ENCODE measurements at places on chromosomes 5 and 9.

- no peak for DNase-seq
Measured at GRCh38 chr5:5014586-5015235, 125.4 kb upstream of the ADAMTS16 start.

GRCh38 chr9:90167914-90168313 is 474.7 kb downstream of the DIRAS2 start:
- DNase-seq = no peak

DNA sequence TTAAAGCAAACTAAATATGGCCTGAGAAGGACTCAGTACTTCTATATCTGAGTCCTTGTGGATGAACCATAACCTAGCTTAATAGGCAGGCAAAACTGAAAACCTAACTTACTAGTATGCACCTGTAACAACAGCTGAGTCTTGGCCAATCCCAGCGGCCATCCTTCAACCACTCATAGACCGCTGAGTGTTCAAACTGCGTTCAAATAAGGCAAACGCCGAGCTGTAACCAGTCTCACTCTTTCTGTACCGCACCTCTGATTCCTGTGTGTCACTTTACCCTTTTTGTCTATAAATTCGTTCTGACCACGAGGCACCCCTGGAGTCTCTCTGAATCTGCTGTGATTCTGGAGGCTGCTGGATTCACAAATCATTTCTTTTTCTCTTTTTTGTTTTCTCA is 170.5 kb downstream of the COL23A1 start:
- DNase-seq = no peak

DNA sequence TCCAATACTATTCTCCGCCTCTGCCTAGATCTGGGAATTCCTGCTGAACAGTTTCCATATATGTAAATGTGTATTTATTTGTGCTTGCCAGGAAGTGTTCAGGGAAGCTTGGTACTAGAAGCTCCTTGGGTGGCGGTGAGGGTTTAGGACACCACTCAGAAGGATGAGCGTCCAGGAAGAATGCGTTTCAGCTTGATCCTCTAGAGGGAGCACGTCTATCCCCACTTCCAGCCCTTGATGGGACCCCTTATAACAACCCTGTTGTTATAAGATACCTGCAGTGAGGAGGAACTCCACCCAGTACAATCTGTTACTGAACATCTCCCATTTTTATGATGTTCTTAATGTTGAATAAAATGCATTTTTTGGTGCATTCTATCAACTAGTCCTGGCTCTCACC is 88.9 kb downstream of the CYFIP2 start:
- no peak for DNase-seq

DNA sequence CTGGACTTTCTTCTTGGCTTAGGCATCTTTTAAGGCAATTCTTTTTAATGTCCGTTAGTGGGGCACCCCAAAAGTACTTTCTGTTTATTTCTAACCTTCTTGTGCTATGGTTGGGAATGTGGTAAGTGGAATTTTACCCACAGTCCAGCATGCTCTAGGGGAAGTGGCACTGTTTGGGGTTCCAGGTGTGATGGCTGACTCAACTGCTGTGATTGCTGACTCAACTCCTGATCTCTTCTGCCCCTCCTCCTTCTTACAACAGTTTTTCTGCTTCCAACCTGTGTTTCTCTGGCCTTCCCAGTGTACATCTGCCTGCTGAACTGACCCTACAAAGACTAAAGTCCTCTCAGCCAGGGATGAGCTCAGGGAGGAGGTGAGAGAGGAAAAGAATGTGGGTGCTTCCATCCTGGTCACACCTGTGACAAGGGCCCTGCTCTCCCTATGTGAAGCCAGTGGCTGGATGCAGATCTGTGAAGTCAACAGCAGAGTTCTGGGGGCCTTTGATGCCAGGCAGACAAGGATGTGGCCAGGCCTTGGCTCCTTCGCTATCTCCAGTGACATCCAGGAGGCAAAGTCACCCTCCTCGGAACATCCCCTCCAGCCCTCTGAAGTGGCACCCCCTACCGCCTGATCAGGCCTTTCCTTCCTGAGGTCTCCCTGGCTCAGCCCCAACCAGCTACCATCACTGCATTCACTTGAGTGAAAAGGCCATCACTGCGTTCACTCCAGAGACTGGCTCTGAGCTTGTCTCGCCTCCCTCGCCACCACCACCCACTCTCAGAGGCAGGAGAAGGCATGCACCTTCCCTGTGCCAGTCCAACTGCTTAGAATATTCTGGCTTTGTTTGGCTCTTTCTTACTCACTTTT is 72.2 kb downstream of the C5orf15 start:
- DNase-seq = no peak

DNA sequence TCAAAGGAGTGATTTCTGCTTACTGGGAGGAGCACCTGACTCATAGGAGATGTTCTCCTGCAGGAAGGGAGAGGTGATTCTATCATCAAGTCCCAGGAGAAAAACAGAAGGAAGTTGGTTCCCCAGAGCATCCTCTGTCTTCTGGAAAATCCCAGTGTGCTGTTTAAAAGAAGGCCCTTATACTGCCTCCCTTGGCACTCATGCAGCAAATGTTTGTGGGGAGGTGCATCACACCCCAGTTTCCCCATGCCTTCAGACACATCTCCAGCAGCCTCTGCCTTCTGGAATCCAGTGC is 63.1 kb downstream of the PPARGC1B start:
- no peak for DNase-seq

GRCh38 chr9:4774209-4774608 is 18.5 kb upstream of the RCL1 start:
- DNase-seq = no peak

- no peak for DNase-seq
Measured at GRCh38 chr5:94057655-94058054, 316.3 kb upstream of the POU5F2 start.

- no peak for DNase-seq
Measured at GRCh38 chr5:68749077-68749476, 344.7 kb upstream of the SLC30A5 start.

GRCh38 chr5:127909821-127910220 is 173.7 kb upstream of the SLC12A2 start:
- DNase-seq = no peak

DNA sequence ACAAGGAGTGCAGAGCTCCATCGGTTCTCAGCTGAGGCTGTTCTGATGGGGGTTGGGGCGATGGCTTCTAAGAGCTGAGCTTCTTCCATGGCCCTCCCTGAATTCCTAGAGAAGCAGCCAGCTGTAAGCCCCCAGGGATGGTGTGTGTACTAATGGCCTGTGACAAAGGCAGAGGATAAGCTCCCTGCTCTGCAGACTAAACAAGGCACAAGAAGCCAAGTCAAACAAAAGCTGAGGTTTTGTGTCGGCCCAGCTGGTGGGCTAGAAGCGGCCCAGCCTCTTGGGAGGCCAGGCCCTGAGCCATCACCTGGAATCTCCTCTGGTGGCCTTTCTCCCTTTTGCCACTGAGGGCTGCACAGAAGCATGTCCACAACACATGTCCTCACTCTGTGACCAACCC is 75.0 kb upstream of the XPA start:
- DNase-seq = no peak

DNA sequence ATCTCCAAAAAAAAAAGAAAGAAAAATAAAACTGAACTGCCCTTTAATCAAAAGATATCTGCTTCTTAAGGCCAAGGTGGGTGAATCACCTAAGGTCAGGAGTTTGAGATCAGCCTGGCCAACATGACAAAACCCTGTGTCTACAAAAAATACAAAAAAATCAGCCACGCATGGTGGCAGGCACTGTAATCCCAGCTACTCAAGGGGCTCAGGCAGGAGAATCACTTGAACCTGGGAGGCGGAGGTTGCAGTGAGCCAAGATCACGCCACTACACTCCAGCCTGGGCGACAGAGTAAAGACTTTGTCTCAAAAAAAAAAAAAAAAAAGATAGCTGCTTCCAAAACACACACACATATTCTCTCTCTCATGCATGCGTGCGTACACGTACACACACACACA is 17.8 kb downstream of the SCAI start:
- no peak for DNase-seq

GRCh38 chr9:21002040-21002439 is 29.4 kb downstream of the HACD4 start:
- no peak for DNase-seq

- DNase-seq = no peak
Measured at GRCh38 chr9:94568250-94568889, 13.5 kb downstream of the PCAT7 start.

- no peak for DNase-seq
Measured at GRCh38 chr9:3660936-3661335, 135.1 kb upstream of the RFX3 start.

- DNase-seq = peak; percentile 63
Measured at GRCh38 chr9:118595719-118596305, 773.4 kb downstream of the BRINP1 start.

- no peak for DNase-seq
Measured at GRCh38 chr9:76049341-76049740, 158.9 kb downstream of the PCSK5 start.

GRCh38 chr9:119963798-119964372 is 594.6 kb upstream of the BRINP1 start:
- DNase-seq = no peak

GRCh38 chr9:82088591-82088990 is 100.0 kb downstream of the SPATA31D1 start:
- no peak for DNase-seq

- no peak for DNase-seq
Measured at GRCh38 chr5:1563617-1564181, 39.9 kb upstream of the LPCAT1 start.

DNA sequence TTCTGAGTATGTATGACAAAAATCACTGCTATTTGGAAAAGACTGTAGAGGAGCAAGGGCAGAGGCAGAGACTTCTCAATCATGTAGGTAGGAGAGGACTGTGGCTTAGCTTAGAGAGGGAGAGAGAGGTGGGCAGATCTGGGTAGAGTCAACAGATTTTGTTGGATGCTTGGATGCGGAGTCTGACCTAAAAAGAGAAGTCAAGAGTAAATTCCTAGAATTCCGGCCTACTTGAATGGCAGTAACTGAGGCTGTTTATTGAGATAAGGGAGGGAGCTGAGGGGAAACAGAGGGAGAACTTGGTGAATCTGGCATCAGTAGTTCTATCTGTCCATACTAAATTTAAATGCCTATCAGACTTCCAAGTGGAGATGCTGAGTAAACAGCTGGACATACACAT is 2.4 kb downstream of the TICAM2 start:
- DNase-seq = no peak

DNA sequence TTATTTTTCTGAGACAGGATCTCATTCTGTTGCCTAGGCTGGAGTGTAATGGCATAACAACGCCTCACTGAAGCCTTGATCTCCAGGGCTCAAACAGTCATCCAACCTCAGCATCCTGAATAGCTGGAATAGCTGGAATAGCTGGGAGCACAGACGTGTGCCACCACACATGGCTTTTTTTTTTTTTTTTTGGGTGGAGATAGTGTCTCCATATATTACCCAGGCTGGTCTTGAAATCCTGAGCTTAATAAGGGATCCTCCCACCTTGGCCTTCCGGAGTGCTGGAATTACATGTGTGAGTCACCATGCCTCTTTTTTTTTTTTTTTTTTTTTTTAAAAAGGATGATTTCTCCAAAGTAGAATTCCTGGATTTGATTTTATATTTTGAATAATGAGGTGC is 60.7 kb downstream of the NSD1 start:
- DNase-seq = no peak

DNA sequence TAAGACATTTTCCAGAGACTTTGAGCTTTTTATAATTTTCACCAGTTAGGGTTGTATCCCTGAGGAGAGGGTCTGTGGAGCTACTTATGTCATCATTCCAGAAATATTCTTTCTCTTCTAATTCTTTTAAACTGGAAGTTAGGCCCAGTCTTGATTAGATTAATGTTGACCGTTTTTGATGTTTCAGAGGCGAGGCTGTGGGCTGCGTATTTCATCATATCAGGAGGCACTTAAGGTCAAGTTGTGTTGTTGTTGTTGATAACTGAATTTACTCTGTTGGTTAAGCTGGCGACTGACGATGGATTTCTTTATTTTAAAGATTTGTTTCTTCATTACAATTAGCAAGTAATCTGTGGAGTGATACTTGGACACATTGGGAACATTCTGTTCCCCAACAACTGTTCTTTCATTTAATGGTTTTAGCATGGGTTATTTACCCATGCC is 20.1 kb downstream of the IPO11 start:
- DNase-seq = no peak

- no peak for DNase-seq
Measured at GRCh38 chr5:154059039-154059430, 20.3 kb downstream of the MFAP3 start.

GRCh38 chr9:32010322-32010721 is 374.1 kb upstream of the ACO1 start:
- DNase-seq = no peak

- no peak for DNase-seq
Measured at GRCh38 chr5:66933066-66933465, 263.5 kb downstream of the CD180 start.

GRCh38 chr9:109418827-109419226 is 79.3 kb downstream of the PTPN3 start:
- DNase-seq = no peak

DNA sequence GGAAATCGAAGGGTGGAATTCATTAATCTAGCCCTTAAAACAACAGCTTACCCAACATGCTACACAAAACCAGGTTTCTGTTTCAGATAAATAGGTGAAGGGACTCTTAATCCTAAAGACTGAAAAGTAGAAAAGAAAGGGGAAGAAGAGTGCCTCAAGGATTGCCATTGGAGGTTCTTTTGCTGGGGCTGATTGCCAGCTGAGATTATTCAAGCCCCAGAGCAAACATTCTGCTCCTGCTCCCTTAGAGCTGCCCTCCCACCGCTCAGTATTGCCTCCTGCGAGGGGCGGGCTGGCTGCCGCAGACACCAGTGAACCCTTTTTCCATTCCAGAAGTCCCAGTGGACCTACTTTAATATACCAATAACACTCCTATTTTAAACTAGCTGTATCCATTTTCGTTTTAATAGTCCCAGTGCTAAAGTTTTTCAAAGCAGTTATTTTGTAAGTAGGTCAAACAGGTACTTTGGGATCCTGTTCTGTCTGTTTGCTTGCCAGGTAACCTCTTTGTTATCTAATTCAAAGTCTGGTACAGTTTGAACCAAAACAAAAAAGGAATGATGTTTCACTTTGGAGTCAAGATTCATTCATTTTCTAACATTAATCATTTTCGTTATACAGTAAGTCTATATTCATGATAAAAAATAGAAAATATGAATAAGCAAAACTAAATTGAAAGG is 38.6 kb downstream of the HMGCS1 start:
- DNase-seq = no peak

DNA sequence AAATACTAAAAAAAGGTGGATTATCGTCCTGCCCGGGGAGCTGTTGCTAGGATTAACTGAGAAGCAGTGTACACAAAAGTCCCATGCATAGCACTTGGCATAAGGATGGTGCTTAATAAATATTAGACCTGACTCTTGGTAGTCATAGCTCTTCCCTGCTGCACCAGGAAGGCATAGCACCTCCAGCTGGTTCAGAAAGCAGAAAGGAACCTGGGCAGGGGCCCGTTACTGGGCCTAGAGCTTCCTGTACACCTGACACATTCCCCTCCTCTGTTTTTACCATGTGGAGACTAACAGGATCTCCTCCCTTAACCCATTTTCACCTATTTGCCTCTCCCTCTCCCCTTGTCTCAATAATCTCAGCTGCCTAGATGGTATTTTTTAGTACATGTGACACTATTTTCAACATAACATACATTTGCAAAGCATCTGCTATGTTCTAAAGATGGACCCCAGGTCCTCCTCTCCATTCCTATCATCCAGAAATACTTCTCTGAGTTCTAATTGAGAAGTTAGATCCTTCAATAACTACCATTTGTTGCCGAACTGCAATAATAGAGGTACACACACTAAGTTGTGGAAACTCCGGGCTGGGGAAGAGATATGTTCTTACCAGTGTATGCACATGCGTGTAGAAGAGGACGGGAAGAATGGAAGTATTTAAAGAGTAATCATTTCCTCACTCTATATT is 3.2 kb upstream of the ANP32B start:
- DNase-seq = no peak

GRCh38 chr5:159777049-159777660 is 139.1 kb upstream of the ADRA1B start:
- DNase-seq = peak; percentile 28

- DNase-seq = no peak
Measured at GRCh38 chr9:105026451-105026850, 98.5 kb upstream of the ABCA1 start.
